ENCODE measurements at places on chromosomes 4 and X.

DNA sequence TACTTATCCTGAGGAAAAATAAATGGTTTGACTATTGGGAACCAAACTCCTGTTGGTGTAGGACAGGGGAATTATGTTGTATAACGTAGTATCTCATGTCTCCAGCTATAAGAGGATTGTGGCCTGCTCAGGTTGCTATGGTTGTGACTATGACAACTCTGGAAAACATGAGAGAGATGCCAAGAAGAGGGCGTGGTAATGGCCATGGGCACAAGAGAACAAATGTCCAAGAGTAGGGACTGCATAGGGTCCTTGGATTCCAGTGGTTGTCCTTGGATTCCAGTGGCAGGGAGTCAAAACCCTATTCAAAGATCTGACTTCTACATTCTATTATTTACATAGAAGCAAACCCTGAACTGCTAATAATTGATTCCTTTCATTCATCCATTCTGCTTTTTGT is 6.8 kb upstream of the MOB1B start:
- no peak for DNase-seq

DNA sequence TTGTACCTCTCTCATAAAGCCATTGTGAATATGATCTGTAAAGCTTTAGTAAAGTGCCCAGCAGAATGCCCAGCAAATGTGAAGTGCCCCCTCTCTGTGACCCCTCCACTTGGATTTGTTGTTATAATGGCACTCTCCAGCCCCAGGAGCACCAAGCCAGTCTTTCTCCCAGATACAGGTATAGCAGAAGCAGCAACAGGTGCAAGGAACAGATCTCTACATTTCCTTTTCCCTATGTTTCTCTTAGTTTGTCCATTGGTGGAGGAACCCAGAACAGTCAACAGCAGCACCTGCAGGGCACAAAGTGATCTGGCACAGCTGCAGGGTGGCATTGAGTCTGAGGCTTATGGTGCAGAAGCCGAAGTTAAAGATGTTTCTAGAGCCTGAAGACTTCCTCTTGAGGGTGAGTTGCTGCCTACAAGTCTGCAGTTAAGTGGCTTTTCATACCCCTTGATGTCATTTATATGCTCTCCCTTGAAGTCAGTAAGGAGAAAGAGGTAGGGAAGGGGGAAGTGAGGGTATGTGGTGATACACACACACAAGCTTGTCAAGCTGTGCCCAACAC is 16.1 kb upstream of the CXCL3 start:
- DNase-seq: no peak

DNA sequence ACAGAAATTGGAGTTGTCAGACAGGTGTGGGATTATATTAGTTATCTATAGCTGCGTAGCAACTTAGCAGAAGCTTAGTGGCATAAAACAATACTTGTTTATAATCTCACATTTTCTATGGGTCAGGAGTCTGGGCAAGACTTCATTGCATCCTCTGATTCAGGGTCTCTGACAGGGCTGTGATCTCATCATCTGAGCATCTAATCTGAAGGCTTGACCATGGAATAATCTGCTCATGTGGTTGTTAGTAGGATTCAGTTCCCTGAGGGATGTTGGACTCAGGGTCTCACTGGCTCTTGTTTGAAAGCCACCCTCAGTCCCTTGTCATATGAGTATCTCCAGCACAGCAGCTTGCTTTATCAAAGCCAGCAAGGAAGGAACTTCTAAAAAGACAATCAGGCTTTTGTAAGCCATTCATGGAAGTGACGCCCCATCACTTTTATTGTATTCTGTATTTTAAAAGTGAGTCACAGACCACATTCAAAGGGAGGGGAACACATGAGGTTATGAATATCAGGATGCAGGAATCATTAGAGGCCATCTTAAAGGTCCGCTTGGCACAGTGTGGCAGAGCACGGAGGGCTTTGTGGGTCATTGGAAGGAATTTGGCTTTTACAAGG is 37.2 kb upstream of the FAM9B start:
- no peak for DNase-seq

- DNase-seq: no peak
These were observed 236.9 kb downstream of the AR start for GRCh38 chrX:67780694-67781109.

- no peak for DNase-seq
These were observed 140.8 kb downstream of the CPE start for GRCh38 chr4:165519591-165519990.

- no peak for DNase-seq
These were observed 47.5 kb upstream of the NDP start for GRCh38 chrX:44020693-44021092.
